ENCODE measurements at places on chromosomes 1 and 21. TPM values are rescaled to one million over a fixed set of nuclear protein-coding genes. Genes with fewer than 3 reads are reported as not detected.

DNA sequence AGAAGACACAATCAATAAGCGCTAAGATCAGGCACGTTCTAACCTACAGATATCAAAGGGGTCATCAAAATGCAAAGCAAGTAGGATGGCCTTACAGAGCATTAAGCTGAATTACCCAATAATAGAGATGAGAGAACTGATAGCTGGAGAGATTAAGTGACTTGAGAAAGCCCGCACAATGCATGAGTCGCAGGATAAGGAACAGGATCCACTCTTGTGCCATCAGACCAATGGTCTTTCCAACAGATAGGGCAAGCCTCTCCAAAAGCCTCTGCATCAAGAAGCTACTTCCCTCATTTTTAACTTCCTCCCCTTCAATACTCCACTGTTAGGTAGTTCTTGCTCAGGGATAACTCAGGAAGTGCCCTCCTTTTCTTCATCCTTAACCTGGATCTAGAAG, 2.6 kb downstream of the CHML start:
- H3K27me3 ChIP-seq: no peaks in the 10 kb centered on the region
- peaks cover 33% of the 10 kb centered on the region for H3K36me3 ChIP-seq
- peaks cover 65% of the 10 kb centered on the region for H3K4me1 ChIP-seq
- peak overlapping the region; percentile 93 for H3K4me3 ChIP-seq
- peak overlapping the region; percentile 83 for H3K27ac ChIP-seq

DNA sequence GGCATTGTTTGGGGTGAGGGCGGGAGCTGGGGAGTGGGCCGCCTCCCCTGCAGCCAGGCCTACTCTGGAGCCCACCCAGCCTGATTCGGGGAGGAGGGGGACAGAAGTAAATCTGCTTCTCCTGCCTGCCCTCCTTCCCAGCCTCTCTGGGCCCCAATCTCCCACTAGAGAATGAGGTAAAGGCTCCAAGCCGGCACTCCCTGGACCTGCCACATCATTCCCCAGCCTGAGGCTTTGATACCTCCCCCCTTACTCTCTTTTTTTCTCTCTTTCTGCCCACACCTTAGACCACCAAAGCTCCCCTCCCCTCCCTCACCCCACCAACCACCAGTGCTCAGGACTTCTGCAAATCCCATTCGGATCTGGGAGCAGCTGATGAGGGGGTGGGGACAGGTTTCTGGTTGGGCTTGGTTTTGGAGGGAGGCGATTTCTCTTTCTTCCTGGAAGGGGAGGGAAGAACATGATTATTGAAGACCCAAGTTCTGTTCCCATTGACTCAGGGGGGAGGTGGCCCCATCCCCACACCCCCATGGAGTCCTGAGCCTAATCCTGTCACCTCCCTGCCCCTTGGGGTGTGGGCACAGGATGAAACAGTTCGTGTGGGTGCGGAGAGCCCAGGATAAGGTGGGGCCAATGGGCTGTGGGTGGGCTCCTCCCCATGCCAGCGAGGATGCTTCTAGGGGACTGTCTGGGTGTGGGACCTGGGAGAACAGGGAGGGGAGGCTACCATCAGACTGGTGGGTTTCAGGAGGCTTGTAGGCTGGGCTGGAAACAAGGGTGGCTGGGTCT, 1.3 kb downstream of the MAP7D1 start:
- peaks cover 67% of the 10 kb centered on the region for H3K4me1 ChIP-seq
- DNase-seq: no peak
- peaks cover 3% of the 10 kb centered on the region for H3K36me3 ChIP-seq
- H3K4me3 ChIP-seq: peak overlapping the region; percentile 89

DNA sequence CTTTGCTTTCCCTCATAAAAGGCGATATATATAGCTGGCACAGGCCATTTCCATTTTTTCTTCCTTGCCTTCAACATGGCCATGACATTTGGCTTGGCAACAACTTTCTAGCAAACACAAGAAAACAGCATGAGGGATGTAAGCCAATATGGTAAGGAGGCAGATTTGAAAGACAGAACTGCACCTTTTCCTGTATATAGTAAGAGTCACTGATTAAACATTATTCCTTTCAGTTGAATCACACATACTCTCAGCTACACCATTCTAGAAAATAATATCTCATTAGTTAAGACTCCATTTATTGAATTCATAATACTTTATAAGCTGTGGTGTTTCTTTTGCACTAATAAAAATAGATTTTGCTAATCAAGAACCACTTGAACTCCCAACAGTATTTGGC, 9.5 kb downstream of the SIKE1 start:
- peaks cover 57% of the 10 kb centered on the region for H3K36me3 ChIP-seq
- no peaks in the 10 kb centered on the region for H3K27me3 ChIP-seq
- no peak for DNase-seq
- no peaks in the 10 kb centered on the region for H3K4me1 ChIP-seq

DNA sequence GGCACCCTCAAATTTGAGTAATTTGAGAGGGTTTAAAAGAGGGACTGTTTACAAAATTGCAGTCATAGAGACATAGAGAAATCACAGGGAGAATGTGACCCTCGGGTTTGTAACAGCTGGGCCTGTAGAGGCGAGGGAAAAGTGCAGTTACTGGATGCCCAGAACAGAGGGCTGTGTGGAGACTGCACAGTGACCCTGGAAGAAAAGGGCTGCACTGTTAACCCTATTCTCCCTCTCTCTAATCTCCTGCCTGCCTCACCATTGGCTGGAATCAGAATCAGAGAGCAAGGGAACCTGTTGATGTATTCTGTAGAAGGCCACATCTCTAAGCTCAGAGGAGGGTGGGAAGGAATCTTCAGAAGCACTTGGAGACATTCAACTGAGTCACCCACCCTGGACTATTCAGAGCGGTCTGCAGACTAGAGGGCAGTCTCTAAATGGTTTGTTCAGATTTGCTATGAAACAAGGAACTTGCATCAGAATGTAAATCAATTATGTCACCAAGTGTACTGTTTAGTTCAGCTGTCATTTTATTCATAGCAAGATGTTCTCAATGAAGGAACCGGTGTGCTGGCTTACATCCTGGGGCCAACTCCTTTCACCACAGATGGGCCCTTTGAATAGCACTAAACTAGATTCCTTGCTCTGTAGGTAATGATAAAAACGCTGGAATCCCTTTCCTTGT, 132.2 kb upstream of the HOOK1 start:
- no peaks in the 10 kb centered on the region for H3K36me3 ChIP-seq
- H3K27ac ChIP-seq: no peak overlapping the region
- no peaks in the 10 kb centered on the region for H3K27me3 ChIP-seq
- DNase-seq: no peak
- H3K4me1 ChIP-seq: peaks cover 2% of the 10 kb centered on the region
- no peak overlapping the region for H3K4me3 ChIP-seq

DNA sequence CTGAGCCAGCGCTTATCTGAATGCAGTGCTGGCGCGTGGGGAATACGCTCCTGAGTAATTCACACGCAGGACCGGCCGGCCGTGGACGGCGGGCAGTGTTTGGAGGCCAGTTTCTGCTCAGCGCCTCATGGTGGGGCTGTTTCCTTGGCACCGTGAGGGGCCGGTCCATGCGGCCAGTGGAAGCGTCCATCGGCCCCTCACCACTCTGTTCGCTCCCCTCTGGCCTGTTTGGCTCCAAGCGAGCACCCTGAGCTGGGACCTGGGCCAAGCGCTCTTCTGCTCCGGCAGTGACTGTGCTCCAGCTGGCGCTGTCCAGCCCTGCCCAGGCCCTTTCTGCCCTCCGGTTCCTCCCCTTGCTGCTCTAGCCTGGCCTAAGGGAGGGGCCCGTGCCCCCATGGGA, 16.3 kb upstream of the PLCH2 start:
- H3K4me3 ChIP-seq: no peak overlapping the region
- no peak overlapping the region for H3K27ac ChIP-seq
- no peak for DNase-seq

GRCh38 chr1:32394890-32395432, 720 bp upstream of the BSDC1 start:
- H3K4me3 ChIP-seq: peak overlapping the region; percentile 100
- H3K27ac ChIP-seq: peak overlapping the region; percentile 98
- peaks cover 13% of the 10 kb centered on the region for H3K36me3 ChIP-seq
- no peaks in the 10 kb centered on the region for H3K27me3 ChIP-seq
- no peak for DNase-seq
- H3K4me1 ChIP-seq: peaks cover 27% of the 10 kb centered on the region

GRCh38 chr1:241356519-241357365, at the start of gene RGS7:
Gene RGS7, minus strand, starts transcription at chr1:241357205.
- H3K4me1 ChIP-seq: peaks cover 12% of the 10 kb centered on the region
- peak; percentile 33 for DNase-seq
- peaks cover 36% of the 10 kb centered on the region for H3K27me3 ChIP-seq
- peak within 1 kb of the TSS; percentile 83 for H3K4me3 ChIP-seq
- H3K36me3 ChIP-seq: no peaks in the 10 kb centered on the region

DNA sequence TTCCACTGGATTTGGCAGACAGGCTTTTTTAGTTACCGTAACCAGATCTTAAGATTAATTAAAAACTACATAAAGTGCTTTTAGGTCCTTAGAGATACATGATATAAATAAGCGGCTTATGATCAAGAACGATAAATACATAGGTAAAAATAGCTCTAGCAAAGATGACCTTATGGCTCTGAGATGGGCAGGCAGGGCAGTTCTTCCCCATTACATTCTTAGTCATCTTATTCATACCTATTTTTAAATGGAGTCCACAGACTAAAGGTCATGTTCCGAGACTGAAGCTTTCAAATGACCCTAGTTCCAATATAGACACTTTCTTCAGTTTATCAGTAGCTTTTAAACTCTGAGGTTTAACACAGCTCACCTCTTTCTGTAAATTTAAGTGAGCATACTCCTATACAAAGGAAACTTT, 4.3 kb downstream of the MCL1 start:
- H3K27ac ChIP-seq: peak overlapping the region; percentile 85
- no peaks in the 10 kb centered on the region for H3K27me3 ChIP-seq
- H3K4me1 ChIP-seq: peaks cover 74% of the 10 kb centered on the region

DNA sequence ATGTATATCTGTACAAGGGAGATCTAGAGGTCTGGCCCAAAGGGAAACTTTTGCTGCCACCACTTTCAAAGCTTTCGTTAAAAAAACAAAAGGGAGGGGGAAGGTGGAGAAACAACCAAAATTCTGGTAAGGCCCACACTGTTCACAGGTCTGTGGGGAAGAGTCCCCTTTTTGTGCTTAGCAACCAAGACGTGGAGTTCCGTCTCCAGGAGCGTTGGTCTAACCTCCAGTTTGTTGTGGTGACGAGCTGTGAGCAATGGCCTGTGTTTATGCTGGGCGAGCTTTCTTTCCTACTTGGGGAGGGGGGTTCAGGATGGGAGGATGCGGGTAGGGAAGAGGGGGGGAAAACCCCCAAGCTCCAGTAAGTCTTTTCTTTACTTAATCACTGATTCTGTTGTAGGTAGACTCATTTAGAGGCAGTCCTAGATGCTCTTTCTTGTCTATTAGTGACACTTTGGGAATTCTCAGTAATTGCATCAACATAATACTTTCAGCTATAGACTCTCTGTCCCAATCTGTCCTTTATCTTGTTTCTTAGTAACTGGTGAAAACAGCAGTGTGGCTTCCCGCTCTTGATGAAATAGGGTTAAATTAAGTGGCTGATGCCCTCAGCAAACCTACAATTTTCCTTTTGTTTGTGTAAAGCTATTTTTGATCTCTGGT, 1.5 kb downstream of the HIPK1 start:
- DNase-seq: peak; percentile 21
- no peaks in the 10 kb centered on the region for H3K27me3 ChIP-seq
- H3K27ac ChIP-seq: peak overlapping the region; percentile 91
- H3K4me1 ChIP-seq: peaks cover 61% of the 10 kb centered on the region
- H3K4me3 ChIP-seq: peak overlapping the region; percentile 96
- H3K36me3 ChIP-seq: peaks cover 21% of the 10 kb centered on the region

DNA sequence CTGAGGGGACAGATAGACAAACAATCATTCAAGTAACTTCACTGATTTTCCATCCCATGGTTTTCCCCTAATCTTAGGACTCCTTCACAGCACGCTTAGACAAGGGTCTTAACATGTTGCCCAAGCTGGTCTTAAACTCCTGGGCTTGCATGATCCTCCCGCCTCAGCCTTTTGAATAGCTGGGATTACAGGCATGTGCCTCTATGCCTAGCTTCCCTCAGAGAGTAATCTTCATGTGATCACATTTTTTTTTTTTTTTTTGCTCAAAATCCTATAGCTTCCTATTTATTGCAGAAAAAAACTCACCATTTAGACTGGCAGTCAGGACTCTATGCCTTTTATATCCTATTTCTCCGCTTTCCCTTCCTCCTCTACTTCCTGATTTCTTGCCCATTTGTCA, 90.4 kb upstream of the DPH5 start:
- no peak overlapping the region for H3K4me3 ChIP-seq
- peaks cover 31% of the 10 kb centered on the region for H3K4me1 ChIP-seq
- H3K27ac ChIP-seq: no peak overlapping the region
- DNase-seq: no peak

DNA sequence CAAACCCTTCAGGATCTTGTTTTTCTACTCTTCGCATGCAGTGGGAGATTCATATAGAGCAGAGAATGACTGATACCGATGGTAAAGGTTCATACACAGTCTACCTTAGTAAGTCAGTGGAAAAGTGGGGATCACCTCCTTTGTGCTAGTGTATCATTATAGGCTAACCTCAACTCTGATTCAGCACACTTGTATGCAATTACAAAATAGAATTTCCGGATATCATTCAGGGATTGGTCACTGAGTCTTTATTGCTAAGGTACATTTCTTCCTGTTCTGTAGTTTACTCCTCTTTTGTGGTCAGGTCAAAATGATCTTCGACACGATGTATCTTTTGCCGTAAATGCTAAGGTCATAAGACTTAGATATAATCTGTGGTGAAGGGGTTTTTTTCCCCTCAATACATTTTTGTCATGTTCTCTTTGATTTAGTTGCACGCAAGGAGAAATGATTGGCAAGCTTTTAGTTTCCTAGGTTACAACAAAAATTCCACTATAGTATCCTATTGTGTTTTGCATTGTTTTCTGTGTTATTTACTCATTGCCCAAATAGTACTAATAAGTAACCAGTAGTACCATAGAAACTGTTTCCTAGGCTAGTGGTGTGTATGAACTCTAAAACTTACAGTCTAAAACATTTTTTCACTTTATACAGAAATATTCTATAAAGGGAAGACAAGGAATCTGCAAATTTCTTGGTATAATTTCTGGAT, 35.7 kb upstream of the PLA2G4A start:
- no peaks in the 10 kb centered on the region for H3K27me3 ChIP-seq
- no peaks in the 10 kb centered on the region for H3K36me3 ChIP-seq
- no peaks in the 10 kb centered on the region for H3K4me1 ChIP-seq

DNA sequence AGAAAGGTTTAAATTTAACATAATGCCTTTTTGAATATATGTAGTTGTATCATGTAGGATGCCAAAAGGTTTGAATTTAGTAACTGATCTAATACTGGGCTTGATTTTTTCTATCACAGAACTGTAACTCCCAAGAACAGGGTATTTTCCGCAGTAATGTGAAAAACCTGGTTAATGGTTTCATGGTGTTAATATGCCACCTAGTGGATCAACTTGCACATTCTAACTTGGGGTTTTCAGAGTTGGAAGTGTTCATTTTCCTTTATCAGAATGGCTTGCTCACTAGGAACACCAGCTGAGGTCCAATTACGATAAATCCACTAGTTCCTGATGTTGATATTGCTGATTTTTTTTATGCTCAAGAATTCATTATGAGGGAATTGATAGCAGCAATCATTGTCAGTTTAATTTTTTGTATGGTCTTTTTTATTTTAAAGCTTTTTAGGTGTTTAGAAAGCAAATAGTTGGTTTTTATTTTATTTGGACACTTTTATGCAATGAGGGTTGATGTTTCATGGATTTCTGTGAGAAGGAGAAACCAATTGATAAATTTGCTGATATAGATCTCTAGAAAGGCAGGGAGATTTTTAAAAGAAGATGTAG, 157.2 kb downstream of the PLA2G4A start:
- no peaks in the 10 kb centered on the region for H3K27me3 ChIP-seq
- no peak overlapping the region for H3K27ac ChIP-seq
- no peak for DNase-seq

GRCh38 chr1:226293553-226293920, 15.4 kb downstream of the LIN9 start:
- H3K4me3 ChIP-seq: no peak overlapping the region
- DNase-seq: no peak
- peaks cover 38% of the 10 kb centered on the region for H3K36me3 ChIP-seq
- H3K27me3 ChIP-seq: no peaks in the 10 kb centered on the region

Gene CAMK1G
- total RNA-seq: not detected
